Activated T-cell treated with anti-CD3 and anti-CD28 coated beads for 4 hours (primary cell): ENCODE measurements at places on chromosomes 11 and 22.
A peak's percentile ranks its signal among the peaks of the same experiment; 100 is the strongest.

GRCh38 chr11:995044-995751, 41.3 kb downstream of the MUC6 start:
- no peak for DNase-seq

GRCh38 chr11:61486779-61487178, 21.8 kb upstream of the LRRC10B start:
- no peak for DNase-seq

- no peak for DNase-seq
These were observed 49.3 kb downstream of the TIMP3 start for GRCh38 chr22:32850591-32851517.

- no peak for DNase-seq
These were observed 13.1 kb upstream of the THY1 start for GRCh38 chr11:119436093-119436492.

DNA sequence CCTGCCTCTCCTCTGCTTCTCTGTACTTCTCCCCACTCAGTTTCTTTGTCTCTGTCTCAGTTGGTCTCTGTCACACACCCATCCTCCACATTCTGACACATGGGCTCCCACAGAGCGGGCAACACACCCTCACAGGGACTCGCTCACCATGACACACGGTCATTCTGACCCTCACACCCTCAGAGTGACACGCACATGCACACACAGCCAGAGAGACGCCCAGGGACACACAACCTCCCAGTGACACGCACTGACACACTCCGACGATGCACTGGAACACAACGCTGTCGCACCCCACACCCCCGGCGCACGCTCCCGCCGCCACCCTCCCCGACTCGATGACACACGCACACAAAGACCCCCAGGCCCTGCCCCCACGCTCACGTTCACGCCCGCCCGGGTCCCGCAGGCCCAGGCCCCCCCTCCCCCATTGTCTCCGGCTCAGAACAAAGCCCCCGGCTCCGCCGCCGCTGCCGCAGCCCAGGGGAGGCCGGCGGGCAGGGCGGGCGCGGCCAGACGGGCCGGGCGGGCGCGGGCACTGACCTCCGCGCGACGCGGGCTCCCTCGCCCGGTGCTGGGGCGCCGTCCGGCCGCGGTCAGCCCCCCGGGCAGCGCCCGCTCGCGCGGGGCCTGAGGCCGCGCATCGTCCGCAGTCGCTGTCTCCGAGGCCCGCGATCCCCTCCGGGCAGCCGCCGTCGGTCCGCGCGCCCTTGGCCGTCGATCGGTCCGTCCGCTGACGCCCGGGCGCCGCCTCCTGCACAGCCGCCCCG, 404 bp downstream of the DCHS1 start:
- peak; percentile 24 for DNase-seq

DNA sequence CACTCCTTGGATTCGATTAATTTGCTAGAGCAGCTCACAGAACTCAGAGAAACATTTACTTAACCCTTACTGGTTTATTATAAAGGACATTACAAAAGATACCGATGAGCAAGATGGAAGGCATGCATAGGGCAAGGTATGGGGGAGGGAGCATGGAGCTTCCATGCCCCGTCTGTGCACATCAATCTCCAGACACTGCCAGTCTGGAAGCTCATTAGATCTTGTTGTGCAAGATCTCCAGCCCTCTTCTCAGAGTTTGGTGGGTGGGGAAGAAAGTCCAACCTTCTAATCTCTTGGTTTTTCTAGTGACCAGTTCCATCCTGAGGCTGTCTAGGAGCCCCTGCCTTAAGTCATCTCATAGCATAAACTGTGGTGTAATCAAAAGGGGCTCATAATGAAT, 190.7 kb downstream of the UVRAG start:
- no peak for DNase-seq

GRCh38 chr22:49753961-49754695, 73.5 kb downstream of the BRD1 start:
- no peak for DNase-seq

DNA sequence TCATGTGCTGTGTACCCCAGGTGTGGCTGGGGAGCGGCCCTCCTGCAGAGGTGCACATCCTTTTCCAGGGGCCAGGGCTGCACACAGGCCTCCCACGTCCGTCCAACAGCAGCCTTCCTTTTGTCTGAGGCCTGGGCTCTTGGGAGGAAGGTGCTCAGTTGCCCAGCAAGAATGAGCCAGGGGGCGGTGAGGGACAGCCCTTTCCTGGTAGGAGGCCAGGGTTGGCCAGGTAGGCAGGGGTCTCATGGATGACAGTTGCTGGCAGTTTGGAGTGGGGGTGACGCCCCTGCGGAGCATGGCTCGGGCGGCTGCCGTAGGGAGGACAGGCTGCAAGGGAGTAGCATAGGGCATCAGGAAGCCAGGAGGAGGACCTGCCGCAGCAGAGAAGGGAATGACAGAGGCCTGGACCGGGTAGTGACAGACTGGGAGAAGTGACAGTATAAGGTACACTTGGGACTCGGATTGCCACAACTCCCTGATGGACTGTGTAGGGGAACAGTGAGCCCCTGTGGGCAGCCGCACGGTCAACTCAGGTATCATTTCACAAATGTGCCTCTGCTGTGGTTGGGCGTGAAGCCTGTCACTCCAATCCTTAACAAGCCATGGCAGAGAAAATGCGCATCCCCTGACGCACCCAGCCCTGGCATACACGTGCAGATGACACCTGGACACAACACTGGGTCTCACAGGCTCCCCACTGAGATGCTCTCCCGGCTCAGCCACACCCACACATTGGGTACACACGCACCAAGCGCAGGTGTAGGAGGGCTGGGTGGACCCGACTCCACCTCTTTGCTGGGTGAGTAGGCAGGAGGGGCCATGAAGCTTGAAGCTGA, 79.7 kb downstream of the DGCR2 start:
- no peak for DNase-seq

DNA sequence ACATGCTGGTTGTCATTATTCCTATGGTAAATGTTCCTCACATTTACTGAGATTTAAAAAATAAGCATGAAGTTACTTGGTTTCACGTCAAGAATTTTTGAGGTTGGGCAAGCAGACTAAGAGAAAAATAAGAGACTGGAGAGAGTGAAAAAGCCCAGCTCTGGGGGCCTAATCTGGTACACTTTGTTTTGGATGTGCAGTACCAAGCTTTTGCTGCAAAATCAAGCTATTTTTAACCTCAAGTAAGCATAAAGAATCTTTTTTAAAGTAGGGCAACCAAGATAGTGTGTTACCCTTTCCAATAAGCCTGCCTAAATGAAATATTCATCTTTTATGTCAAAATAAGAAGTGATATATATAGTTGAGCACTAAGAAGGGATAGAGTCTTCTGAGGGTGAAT, 79.4 kb upstream of the ARHGAP20 start:
- DNase-seq: no peak

- DNase-seq: no peak
These were observed 40.7 kb downstream of the FAM181B start for GRCh38 chr11:82692981-82693380.

DNA sequence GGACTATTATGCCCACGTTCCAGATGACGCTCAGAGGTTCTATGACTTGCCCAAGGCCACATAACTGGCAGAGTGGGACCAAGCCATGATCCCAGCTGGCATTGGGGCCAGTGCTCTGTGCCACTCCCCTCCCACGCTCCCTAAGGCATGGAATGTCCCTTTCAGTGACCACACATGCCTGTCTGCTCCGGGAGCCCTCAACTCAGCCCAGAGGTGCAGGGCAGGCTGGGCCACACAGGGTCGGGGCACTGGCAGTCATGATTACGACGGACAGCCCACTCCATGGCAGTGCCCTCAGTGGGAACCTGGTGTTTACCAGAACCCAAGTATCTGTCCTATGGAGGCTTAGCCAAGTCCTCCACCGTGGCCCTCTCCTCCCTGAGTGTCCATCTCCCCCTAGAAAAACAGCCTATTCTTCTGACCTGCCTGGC, 10.0 kb downstream of the RHBDD3 start:
- no peak for DNase-seq

DNA sequence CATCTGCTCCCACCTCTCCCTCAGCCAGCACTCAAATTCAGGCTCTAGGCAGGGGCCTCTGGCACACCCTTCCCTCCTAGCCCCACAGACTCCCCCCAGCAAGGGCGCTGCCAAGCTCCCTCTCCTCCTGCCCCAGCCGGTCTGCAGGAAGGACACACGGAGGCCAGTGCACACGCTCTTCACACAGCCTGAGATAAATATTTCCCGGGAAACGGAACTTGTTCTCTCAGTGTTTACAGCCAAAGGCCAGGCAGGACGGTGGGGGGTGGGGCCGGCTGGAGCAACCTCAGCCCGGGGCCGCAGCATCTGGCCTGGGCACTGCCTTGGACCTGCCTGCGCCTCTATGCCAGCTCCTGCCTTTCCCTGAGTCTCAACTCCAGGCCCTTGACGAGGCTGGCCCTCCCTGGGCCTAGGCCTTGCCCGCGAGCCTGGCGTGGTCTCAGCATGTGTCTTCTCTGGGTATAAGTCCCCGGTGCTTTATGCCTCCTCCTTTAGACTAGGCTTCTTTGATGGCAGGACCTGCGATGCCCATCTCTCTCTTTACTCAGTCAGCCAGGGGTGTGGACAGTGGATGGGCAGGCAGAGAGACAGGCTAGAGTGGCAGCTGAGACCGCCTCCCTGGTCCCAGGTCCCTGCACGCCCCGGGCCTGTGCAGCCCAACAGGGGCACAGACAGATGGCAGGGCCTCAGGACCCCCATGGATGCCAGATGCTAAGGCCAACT, 48.4 kb downstream of the PDE2A start:
- no peak for DNase-seq

DNA sequence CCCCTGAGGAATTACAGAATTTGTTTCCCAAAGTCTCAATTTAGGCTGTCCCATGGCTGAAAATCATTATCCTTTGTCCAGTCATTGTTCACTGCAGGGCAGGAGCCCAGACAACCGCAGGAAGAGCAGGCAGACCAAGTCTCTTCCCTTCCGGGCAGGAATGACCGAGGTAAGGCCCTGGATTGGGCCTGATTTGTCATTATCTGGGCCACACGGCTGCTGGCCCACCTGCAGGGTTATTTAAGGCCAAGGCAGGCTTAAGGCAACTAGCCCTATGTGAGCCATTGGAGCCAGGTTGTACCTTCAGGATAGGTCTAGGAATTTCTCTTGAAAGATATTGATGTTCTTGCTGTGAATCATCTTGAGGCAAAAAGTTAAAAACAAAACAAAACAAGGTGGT, 9.7 kb upstream of the IL10RA start:
- DNase-seq: no peak

- DNase-seq: no peak
These were observed 105.6 kb downstream of the ATXN10 start for GRCh38 chr22:45777046-45777851.

- DNase-seq: no peak
These were observed 1.5 kb upstream of the VPREB3 start for GRCh38 chr22:23755711-23756110.

- DNase-seq: no peak
These were observed 4.5 kb downstream of the QSER1 start for GRCh38 chr11:32897103-32897502.

DNA sequence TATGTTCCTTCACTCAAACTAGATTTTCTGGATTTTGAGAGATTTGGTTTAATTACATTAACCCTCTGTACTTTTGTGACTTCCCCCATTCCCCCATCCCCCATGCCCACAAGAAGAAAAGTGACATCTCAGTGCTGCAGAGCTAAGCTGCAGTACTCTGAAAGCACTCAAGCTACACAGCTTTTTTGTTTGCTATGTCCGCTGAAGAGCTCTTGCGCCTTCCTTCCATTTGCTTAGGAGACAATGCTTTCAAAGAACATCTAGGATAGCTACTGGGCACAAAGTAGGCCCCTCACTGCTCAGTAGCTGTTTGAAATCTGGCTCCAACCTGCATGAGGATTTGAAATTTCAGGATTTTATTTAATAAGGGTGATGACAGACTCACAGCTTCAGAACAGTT, 69.7 kb downstream of the SLC17A6 start:
- no peak for DNase-seq

DNA sequence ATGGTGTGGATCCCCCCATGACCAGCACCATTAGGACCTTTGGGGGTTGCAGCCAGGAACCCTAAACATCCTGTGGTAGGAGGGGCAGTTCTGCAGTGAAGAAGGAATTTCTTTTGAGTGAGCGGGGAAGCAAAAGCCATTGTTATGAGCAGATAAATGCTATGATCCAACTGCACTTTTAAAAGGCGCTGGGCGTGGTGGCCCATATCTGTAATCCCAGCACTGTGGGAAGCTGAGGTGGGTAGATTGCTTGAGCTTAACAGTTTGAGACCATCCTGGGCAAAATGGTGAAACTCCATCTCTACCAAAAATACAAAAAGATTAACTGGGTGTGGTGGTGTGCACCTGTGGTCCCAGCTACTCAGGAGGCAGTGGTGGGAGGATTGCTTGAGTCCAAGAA, 5.9 kb upstream of the TOMM22 start:
- DNase-seq: no peak

GRCh38 chr11:45150943-45151342, 4.5 kb downstream of the PRDM11 start:
- no peak for DNase-seq

DNA sequence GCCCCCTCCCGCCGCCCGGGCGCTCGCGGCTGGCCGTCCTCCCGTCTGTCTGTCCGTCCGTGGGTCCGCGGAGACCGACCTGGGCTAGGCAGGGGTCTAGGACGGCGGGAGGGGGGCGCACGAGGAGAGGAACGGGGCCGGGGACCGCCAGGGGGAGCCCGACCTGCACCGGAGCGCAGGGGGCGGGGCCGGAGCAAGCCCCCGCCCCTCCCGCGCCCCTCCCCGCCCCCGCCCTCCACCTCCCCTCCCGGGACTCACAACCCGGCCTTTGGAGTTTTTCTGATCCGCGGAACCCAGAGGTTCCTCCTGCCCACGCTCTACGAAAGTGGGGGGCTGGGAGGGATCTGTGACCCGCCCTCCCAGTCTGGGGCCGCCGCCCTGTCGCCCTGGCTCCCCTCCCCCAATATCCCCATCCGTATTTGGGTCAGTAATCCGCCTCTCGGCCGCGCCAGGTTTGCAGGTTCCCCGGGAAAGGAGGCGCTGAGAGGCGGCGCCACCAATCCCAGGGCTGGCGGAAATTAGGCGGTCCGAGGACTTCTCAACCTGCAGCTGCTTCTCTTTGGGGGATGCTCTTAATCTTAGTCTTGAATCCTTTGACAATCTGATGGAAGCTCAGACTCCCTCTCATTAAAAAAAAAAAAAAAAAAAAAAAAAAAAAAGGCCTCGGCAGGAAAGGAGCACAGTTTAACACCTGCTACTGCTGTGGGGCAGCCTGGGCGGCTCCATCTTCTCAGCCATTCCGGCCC, 925 bp upstream of the KCNJ11 start:
- DNase-seq: peak; percentile 75

- no peak for DNase-seq
These were observed 408.4 kb downstream of the SOX6 start for GRCh38 chr11:15947681-15948648.

- DNase-seq: no peak
These were observed 9.6 kb upstream of the C1QTNF6 start for GRCh38 chr22:37197451-37198257.
